ENCODE measurements at places on chromosomes 5 and 9. TPM values are rescaled to one million over a fixed set of nuclear protein-coding genes. Genes with fewer than 3 reads are reported as not detected.
A peak's percentile ranks its signal among the peaks of the same experiment; 100 is the strongest.

Gene RETREG1
- total RNA-seq, result 2.3 TPM

- peaks cover 11% of the 10 kb centered on the region for H3K4me1 ChIP-seq
- DNase-seq, result no peak
- no peak overlapping the region for H3K4me3 ChIP-seq
- H3K27ac ChIP-seq, result no peak overlapping the region
Measured at GRCh38 chr9:14932231-14932630, 22.0 kb upstream of the FREM1 start.

DNA sequence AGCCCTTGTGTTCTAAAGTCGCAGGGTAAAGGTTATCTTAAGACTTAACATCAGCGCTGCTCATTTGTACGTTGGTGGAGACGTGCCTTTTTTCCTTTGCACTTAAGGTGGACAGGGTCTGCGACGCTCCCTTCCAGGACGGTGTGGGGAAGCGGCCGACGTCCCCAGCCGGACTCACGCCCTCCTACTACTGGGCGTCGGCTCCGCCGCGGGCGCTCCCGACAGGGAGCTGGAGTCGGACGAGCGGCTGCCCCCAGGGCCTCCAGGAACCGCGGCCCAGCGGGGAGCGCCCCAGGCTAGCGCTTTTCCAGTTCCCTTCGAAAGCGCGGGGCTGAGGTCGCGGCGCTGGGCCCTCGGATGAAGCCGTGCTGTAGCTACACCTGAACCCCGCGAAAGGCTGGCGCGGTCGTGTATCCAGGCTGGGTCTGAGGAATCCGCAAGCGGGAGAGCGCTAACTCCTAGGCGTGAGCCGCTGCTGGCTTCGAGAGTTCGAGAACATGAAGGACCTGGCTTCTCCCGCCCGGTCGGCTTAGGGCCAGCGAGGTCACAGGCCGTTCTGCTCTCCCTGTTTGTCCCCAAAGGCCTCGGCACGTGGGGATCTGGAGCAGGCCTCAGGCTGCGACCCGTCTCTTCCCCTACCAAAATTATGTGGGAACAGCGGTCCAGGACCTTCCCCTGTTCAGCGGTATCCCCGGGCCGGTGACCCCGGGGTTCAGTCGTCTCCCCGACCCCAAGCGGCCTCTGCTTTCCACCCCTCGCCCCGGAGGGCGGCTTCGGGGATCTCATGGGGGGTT lies 3.8 kb upstream of the DMRT3 start:
- H3K27ac ChIP-seq, result no peak overlapping the region
- peaks cover 40% of the 10 kb centered on the region for H3K4me1 ChIP-seq
- DNase-seq, result peak; percentile 60

GRCh38 chr5:163401271-163401670 lies 36.1 kb upstream of the CCNG1 start:
- no peaks in the 10 kb centered on the region for H3K36me3 ChIP-seq
- no peak for DNase-seq
- no peaks in the 10 kb centered on the region for H3K4me1 ChIP-seq
- no peaks in the 10 kb centered on the region for H3K27me3 ChIP-seq

Gene IL3
- total RNA-seq, result not detected

DNA sequence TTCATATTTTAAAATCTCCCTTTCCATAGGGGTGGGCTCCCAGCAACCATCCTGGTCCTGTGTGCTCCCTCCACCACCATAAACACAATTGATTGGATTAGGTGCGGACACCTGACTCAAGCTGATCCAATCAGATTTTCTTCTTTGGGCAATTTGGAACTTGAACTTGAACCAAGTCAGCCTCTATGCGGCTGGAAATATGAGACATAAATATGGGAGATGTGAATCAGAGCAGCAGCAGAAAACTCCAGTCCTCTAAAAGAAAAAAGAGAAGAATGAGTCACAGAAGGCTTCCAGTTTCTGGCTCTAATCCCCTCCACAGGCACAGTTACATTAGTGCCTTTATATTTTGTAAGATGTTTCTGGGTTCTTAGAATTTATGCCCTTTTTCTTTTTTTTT lies 306.6 kb downstream of the MLLT3 start:
- H3K27me3 ChIP-seq, result no peaks in the 10 kb centered on the region
- DNase-seq, result no peak
- no peak overlapping the region for H3K27ac ChIP-seq
- H3K4me3 ChIP-seq, result no peak overlapping the region
- no peaks in the 10 kb centered on the region for H3K36me3 ChIP-seq

Data from GM23338 (cell line).